SK-N-SH treated with all-trans-retinoic acid at 6 μM for 48 hours (cell line): ENCODE measurements at places on chromosomes 13 and 19.
A peak's percentile ranks its signal among the peaks of the same experiment; 100 is the strongest.

GRCh38 chr19:27718234-27718633 is 1494.7 kb downstream of the UQCRFS1 start:
- no peak for ATAC-seq

DNA sequence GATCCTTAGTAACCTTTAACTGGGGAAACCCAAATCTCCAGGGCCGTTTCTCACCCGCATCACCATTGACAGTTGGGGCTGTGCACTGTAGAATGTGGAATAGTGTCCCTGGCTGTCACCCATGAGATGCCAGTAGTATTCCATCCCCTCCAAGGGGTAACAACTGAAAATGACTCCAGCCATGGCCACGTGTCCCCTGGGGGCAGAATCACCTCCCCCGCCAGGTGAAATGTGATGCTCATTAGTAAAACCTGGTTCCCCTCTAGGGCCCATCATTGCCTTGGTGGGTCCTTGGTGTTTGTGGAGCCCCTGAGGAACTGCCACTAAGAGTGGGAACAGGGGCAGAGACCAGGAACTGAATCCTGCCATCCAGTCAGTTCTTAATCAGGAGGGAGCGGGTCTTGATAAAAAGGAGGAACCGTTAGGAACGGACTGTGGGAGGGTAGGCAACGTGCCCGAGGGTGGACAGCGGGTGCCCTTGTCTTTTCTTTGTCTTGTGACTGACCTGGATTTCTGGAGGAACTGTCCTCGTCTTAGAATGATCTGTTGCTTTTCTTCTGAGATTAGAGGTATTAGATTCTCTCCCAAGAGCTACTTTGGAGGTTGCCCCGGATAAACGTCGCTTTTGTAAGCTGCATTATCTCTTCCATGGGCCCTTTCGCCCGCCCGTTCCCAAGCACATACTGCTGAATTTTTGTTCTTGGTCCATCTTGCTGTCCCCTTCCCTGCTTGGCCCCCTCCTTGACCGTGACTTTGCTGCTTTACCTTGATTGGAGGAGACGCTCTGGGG is 3.5 kb downstream of the MYO9B start:
- ATAC-seq = no peak

DNA sequence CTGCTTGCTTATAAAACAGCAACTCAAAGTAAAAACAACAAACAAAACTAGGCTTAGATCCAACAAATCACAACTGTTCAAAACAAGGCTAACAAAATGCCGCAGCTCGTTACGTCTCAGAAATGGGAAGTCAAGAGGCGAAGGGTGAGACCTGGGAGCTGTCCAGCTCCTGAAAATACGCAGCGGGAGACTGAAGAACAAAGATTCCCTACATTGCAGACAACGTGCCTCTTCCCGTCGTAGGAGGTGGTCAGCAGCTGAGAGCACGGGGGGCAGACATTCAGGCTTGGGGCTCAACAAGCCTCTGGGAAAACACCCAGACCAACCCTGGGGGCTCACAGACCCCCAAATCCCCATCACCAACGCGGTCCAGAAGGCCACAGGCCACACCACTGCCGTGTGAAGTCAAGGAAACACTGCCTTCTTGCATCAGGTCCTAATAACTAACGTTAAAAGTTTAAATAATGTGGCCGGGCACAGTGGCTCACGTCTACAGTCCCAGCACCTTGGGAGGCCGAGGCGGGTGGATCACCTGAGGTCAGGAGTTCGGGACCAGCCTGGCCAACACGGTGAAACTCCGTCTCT is 13.5 kb downstream of the PLPP2 start:
- no peak for ATAC-seq

DNA sequence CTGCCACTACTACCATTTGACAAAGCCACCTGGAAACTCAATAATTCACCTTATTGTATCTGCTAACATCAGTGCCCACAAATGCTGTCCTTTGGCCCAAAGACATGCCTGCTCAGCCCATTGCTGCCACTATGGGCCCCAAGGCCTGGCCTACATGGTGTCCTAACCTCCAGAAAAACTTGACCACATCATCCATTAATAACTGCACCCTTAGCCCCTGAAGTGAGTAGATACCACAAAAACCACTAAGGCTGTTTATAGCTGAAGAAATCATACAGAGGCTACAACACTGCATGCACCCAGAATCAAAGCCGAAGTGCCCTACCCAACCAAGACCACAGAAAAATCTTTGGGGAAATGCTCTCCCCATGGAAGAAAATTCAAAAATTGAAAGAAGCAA is 932.8 kb upstream of the SLITRK6 start:
- ATAC-seq = no peak

DNA sequence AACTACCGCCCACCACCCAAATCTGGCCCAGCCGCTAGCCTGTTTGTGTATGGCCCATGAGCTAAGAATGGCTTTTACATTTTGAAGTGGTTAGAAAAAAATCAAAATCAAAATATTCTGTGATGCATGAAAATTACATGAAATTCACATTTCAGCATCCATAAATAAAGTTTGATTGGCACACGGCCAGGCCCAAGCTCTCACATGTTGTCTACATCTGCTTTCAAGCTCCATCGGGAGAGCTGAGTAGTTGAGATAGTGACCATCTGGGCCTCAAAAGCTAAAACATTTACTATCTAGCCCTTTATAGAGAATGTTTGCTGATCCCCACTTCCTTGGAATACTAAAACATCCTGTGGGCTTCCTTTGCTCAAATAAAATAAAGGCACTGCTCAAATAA is 14.5 kb downstream of the RFX2 start:
- no peak for ATAC-seq

DNA sequence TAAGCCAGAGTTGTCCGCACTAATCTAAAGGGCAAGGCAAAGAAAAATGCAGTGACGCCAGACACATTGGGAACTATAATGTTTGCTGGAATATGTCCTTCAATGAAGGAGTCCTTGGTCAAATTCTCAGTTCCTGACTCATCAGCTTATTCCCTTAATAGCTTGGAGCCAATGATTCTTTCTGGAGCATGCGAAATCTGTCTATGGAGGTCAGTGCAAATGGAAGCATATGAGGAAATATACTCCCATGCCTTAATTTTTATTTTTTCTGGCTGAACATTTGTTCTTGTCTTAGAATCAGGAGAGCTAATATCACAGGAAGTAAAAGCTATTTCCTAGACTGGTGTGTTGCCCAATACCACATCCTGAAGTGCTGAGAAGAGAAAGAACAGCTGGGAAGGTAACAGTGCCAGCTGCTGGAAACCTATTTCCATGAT is 289.8 kb upstream of the SPRY2 start:
- peak; percentile 49 for ATAC-seq

GRCh38 chr13:113599391-113599790 is 14.8 kb downstream of the TFDP1 start:
- ATAC-seq = no peak
